AML-193 (cell line): ENCODE measurements at places on chromosomes 7 and 10.

DNA sequence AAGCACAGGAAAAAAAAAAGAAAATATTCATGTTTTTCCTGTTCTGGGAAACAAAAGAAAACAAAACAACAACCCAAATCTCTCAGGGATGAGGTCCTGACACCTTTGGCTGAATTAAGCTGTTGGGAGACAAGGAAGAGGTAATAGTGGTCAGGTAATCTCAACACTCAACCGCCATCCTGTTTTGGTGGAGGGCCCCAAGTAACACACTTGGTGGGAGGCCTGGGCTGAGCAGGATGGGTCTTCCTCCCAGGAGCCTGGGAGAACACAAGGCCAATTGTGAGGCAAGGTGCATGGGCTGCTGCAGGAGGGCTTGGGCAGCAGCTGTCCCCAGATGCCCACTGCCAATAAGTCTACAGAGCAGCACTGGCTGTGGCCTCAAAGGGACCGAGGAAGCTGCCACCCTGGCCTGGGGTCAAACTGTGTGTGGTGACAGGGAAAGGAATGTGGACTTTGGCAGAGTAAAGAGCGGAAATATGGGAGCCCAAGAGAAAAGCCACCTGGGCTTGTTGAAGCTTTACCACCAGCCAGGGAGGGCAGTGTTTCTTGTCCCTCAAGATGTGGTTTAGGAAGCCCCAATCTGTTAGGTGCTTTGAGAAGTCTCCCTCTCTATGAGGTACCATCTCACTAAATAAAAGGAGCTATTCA lies 93.5 kb upstream of the SLC25A13 start:
- DNase-seq, result no peak

DNA sequence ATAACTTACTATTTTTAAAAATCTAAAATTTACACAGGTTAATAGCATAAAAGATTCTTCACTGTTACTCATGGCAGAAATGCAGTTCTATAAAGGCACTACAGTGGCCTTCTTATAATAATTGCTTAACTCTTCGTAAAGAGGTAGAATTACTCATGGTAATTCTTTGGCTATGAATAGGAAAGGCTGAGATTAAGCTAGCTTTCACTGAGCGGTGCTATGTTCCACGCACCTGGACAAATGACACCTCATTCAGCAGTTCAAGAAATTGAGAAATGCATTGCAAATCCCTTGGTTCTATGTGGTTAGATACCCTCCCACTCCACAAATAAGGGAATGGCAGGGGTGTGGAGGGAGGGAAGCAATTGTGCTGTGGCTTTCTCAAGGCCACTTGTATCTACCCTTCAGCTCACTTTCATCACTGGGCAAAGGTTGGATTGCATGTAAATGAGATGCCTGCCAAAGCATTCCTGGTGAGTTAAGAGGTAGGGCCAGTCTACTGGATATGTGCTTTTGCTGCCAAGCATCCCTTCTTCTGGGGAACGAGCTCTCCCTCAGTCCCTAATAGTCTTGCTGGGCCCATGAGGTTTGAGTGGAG lies 210.9 kb downstream of the TEX36 start:
- no peak for DNase-seq

- DNase-seq, result no peak
These were observed 513 bp downstream of the TMEM178B start for GRCh38 chr7:141074162-141074991.

DNA sequence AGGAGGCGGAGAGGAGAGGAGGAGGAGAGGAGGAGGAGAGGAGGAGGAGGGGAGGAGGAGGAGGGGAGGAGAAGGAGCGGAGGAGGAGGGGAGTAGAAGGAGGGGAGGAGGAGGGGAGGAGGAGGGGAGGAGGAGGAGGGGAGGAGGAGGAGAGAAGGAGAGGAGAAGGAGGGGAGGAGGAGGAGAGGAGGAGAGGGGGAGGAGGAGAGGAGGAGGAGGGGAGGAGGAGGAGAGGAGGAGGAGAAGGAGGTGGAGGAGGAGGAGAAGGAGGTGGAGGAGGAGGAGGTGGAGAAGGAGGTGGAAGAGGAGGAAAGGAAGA lies 15.5 kb upstream of the CRCP start:
- DNase-seq, result no peak

GRCh38 chr10:62851442-62851841 lies 35.3 kb upstream of the EGR2 start:
- peak; percentile 13 for DNase-seq

DNA sequence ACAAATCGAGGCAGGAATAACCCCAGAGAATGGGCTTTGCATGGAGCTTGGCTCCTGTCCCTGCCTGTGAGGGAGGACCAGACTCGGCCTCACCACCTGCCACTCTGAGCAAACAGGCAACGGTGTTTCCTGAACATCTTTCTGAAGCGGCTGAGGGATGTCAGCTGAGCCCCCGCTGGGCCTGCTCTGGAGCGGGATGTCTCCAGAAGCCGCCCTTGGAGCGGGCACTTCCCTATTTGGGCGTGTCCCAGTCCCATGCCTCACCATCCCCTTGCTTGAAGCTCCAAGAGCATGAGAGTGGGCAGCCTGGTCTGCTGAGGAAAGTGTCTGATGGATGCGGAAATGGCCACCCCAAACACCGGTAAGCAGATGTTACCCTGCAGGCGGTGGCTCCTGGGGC lies 10.2 kb downstream of the ALKBH4 start:
- DNase-seq, result no peak

DNA sequence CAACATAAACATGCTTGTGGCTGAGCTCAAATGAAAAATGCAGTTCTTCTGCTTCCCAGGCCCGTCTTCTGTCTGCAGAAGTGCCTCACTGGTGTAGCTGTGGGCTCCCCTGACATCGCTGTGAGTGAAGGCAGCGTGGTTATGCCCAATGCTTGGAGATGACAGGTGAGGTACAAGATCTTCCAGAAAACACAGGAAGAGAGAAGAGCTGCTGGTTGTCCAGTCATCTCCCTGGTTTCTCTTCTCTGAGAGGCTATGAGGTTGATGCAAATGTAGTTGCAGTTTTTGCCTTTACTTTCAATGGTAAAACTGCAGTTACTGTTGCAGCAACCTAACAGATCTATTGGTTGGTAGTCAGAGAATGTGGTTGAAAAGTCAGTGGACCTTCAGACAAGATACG lies 223.6 kb downstream of the GATA3 start:
- no peak for DNase-seq

DNA sequence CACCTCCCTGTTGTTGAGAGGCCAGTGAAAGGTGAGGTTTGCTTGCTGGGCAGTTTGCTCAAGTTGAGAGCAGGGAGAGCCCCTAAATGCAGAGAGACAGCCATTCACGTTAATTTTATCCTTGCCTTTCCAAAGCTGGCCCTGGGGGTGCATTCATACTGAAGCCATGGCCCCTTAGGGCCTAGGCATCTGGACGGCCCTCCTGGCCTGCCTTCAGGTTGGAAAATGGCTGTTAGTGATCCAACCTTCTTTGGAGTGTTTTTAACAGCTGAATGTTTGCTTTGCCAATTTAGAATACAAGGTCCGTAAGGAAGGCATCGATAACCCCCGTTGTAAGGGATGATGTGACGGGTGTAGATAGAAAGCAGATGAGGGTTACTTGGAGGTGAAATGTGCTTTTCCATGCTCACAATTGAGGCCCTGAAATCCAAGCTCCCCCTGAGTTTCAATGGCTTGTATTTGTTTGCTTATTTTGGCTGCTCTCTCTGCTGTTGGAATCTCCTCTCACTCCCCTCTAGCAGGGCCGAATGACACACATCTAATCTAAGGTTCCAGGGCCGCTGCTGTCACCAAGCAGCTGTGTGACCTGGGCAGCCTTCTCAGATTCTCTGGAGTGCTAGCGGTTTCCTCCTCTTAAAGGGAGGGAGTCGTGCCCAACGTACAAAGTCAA lies 171.6 kb upstream of the MKI67 start:
- DNase-seq, result no peak

- DNase-seq, result no peak
These were observed 438.7 kb downstream of the LRMDA start for GRCh38 chr10:75870039-75870645.

- peak; percentile 34 for DNase-seq
These were observed 21.7 kb downstream of the AMZ1 start for GRCh38 chr7:2709553-2710285.

DNA sequence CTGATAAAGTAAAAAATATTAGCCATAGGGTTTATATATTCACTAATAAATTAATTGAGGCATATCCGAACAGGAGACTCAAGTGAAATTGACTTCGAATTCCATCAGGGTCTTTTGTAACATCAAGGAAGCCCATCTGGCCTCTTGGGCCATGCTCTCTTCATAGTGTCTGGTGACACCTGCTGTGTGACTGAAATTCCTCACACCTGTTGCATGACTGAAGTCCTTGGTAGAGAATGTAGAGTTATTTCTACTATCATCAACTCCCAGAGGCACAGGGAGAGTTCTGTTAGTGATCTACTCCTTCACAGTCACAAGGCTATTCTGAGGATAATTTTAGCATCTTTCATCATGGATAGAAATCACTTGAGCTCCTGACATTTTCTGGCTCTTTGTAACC lies 138.3 kb upstream of the LSM8 start:
- DNase-seq, result no peak

- no peak for DNase-seq
These were observed 133.9 kb downstream of the C10orf105 start for GRCh38 chr10:71585564-71586290.

DNA sequence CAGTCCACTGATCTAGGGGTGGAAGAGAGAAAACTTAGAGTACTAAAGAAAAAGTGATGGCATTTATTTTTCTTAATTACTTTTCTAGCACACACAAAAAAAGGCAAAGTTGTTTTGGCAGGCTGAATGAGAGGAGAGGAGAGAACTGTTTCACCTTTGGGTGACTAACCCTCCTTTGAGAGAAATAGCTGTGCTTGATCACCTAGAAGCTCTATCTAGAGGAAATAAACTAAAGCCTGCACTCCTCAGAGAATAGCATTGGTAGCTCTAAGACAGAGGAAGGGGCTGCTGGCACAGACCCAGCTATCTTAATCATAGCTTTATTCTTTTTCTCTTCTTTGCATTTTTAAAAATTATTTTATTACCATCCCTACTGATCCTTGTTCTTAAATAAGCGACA lies 6.3 kb downstream of the TMEM243 start:
- DNase-seq, result no peak

GRCh38 chr10:95516774-95517373 lies 44.3 kb downstream of the SORBS1 start:
- DNase-seq, result no peak
